NCI-H1436 (cell line): ENCODE measurements at places on chromosomes 4 and X.

DNA sequence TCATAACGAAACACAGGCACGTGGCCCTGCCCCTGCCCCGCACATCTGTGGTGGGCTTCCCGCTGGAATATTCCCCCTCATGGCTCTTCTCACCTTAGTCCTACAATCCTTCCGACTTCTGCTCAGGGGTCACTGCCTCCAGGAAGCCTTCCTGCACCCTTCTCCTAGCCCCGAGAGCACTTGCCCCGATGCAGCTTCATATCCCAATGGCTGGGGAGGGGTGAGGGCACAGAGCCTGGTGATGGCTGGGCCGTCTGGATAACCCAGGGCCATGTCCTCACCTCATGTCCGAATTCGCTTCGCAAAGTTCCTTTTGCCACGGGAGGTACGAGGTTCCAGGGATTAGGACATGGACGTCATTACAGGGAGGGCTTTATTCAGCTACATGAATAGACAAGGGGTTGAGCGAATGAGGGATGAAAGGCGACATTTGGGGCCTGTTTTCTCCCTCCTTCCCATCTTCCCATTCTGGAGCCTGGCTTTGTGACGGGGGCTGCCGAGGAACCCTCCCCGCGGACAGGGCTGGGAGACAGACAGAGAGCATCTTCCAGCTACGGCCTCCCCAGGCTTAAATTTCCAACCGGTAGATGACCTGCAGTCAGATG, 35.5 kb upstream of the HMX1 start:
- no peak for DNase-seq

GRCh38 chr4:3122081-3122563, 47.6 kb downstream of the HTT start:
- no peak for DNase-seq

- DNase-seq: no peak
These were observed 176.7 kb upstream of the FAT1 start for GRCh38 chr4:186900232-186900900.

- DNase-seq: no peak
These were observed 17.3 kb upstream of the FGF5 start for GRCh38 chr4:80249144-80249543.

DNA sequence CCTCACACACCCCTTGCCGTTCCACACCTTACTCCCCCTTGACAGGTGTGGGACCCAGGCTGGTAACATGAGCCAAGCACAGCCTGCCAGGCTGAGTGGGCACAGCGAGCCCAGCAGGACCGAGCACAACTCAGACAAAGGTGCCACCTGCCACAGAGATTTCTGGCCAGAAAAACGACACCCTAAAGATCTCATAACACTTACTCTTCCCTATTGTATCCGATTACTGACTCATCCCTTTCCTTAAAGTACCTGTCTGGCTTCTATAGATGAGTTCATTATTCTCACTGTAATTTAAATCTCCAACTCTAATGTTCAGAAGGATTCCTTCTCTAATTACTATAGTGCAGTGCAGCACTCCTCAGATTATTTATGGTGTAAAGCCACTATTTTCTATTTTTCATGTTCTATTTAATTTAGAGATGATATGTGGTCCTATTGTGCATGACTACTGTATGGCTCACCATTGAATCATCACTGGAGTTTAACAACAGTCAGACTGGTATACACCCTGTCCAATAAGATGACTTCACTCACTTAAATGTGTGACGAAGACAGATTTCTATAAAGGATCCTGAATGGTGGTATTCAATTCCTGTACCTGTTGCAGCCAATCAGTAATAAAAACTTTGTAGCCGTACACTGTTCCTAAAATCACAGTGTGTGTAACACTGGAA, 7.6 kb upstream of the SYTL5 start:
- no peak for DNase-seq
